ENCODE measurements at places on chromosomes 7 and 10.
A peak's percentile ranks its signal among the peaks of the same experiment; 100 is the strongest.

DNA sequence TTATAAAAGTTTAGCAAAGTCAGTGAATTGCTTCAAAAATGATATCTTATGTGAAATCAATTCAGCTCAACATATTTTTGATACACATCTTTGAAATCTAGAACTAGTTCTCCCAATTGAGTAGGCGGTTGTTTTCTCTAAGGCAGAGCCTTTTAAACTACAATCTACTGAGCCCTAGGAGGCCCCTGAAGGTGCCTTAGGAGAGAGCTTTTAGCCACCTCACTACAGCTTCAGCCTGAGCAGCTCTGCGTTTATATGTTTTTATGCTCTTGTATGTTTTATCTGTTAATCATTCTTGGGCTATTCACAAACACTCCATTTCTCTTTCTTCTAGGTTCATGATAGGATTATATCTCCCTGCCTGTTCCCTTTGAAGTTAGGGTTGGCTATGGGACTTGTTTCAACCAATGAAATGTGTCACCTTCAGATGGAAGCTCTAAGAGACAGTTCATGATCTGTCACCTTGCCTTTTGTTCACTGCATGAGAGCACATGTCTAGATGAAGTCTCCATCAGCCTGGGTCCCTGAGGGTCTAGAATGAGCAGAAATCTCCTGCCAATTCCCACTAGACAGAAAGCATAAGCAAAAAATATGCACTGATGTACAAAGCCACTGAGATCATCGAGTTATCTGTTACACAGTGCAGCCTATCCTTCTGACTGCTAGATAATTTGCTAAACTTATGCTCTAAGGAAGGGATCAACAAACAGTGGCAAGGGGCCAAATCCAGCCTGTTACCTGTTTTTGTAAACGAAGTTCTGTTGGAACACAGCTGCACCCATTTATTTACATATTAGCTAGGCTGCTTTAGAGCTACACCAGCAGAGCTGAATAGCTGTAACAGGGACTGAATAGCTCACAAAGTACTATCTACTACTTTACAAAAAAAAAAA, 128.5 kb upstream of the CDK1 start:
- no peak for DNase-seq

DNA sequence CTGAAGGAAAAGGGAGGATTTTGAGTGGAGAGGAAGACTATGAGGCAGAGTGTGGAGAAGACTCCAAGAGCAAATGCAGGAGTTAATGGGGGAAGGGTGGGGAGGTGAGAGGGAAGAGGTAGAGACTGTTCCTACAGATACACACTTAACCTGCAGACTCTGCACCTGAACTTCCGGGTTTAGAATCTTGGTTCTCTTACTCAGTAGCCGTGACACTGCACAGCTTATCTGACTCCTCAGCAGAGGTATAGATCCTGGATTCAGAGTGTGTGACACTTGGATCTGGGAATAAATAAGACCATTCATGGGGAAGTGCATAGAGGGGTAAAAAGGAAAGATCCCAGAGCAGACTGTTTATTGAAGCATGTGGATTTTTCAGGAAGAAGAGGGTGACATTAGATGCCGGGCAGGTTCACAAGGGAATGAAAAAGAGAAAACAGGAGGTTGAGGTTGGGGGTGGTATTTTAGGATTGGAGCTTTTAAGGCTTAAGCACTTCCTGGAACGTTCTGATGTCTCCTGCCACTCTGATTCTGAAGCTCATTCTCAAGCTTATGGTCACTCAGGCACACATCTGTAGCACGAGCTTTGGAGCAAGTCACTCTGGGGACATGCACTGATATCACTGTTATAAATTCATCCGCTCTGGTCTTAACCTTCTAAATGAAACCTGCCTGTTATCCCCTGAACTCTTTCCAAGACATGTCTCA, 5.7 kb upstream of the ZC3HAV1L start:
- no peak for DNase-seq

DNA sequence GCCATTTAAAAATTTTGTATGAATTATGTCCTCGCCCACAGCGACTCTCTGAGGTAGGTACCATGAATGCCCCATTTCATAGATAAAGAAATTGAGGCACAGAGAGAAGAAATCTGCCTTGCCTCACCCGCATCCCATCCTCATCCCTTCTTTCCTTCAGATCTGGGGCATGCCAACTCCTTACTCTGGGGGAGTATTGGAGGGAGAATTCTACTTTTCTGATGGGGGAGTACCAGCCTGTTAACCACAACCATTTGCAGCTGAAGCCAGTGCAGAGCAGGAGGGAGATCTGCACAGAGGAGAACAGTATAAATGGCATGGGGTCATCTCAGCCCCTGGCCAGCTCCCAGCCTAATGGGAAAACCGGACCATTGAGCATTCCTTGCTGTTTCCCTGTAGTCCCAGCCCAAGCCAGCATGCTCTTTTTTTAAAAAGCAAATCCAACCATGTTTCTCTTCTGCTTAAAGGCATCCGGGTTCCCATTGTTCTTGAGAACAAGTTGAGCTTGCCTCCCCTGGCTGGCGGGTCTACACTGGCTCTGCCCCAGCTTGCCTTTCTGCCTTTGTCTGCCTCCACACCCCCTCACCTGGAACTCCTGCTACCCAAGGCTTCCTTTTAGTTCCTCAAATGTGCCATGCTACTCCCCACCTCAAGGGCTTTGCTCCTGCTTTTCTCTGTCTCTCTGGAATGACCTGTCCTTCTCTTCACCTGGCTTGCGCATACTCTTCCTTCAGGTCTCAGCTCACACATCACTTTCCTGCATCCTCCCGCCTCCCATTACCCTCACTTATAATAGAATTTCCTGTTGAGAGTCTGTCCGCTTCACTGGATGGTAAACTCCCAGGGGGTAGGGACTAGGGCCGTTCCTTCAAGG, 8.8 kb upstream of the ZNF503 start:
- DNase-seq: no peak

- DNase-seq: no peak
These were observed 510.5 kb upstream of the AKR1E2 start for GRCh38 chr10:4315551-4315950.

- DNase-seq: no peak
These were observed 23.9 kb downstream of the KLF6 start for GRCh38 chr10:3761021-3761686.

DNA sequence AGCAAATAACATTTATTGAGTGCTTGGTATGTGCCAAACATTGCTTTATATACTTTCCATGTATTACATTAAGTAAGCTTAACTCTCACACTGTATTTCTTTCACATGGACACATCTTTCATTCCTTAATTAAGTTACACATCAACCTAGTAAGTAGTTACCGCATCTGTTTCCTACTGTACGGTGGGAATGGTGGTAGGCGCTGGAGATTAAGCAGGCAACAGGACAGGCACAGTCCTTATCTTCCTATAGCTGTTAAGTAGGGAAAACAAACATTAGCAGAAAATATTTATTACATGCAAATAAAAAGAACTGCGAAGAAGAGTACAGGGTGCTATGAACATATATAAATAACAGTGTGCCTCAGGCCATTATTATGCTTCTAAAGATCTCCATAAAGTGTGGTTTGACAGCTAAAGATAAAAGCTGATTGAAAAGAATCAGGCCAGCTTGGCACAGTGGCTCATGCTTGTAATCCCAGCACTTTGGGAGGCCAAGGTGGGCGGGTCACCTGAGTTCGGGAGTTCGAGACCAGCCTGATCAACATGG, 105.0 kb downstream of the SUGCT start:
- DNase-seq: no peak

GRCh38 chr10:43403911-43404703, 4.9 kb downstream of the HNRNPF start:
- no peak for DNase-seq

DNA sequence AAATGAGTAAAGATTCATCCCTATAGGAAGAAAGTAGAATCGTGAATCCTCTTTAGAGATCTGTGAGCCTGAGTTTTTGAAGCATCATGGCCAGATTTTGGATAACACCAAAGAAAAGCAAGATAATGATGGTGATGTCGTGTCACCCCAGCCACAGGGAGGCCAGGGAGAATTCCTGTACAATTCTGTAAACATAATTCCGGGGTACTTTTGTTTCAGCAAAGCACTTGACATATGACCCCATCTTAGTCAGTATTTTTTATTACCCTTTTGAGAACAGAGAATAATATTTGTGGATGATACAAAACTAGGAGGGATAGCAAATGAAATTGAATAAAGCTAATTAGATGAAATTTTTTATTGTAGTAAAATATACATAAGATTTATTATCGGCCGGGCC, 33.8 kb downstream of the NACAD start:
- DNase-seq: no peak

DNA sequence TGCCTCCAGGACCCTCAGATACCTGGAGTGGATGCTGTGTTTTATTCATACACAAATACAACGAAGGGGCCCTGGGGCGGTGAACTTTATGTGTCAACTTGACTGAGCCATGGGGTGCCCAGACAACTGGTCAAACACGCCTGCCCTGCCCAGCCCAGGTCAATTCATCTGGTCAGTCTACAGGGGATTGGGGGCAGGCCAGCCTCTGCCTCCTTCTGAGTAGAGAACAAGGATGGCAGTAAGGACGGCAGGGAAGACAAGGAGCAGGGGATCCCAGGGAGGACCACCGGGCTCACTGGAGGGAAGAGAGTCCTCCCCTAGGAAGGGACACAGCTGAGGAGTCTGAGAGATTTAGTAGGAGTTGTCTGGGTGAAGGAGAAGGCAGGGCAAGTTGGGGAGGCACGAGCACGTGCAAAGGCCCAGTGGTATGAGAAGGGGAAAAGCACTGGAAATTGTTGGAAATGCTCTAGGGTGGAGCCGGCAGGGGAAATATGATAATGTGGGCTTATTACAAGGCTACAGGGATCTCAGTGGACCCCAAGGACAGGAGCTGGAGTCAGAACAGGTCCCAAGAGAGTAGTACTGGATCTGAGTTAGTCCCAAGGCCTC, 63.4 kb downstream of the MYL10 start:
- no peak for DNase-seq

GRCh38 chr10:1399431-1400100, 337.8 kb downstream of the ADARB2 start:
- DNase-seq: no peak

DNA sequence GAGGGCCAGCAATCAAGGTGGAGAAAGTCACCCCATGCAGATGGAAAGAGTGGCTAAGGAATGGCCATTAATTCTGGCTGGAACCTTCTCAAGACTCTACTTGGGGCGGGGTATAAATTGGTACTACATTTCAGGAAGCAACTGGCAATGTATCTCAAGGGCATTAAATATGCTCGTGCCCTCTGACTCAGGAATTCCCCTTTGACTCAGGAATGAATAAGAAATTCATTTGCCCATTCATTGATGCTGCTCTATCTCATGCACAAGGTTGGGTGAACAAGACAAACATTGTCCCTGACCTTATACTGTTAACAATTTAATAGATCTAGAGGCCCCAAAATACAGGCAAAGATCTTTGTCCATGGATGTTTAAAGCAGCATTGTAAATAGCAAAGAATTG, 188.1 kb downstream of the MYOF start:
- no peak for DNase-seq

DNA sequence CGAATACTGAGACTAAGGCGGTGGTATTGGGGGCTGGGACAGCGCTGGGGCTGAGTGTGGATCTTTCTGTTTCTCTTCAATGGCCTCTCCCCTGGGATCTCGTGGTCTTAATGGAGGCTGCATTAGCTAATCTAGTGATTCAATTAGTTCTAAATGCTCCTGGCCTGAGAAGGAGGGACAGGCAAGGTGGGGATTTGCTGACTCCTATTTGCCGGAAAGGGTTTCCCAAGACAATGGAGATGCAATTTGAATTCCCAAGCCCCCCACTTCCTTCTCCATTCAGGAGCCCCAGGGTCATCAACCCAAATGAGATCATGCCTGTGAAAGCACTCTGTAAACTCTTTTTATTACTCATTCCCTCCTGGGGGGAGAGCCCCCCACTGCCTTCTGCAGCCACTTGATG, 111.7 kb upstream of the PLXNA4 start:
- no peak for DNase-seq

GRCh38 chr10:68871731-68872342, 29.3 kb upstream of the DDX50 start:
- DNase-seq: no peak

DNA sequence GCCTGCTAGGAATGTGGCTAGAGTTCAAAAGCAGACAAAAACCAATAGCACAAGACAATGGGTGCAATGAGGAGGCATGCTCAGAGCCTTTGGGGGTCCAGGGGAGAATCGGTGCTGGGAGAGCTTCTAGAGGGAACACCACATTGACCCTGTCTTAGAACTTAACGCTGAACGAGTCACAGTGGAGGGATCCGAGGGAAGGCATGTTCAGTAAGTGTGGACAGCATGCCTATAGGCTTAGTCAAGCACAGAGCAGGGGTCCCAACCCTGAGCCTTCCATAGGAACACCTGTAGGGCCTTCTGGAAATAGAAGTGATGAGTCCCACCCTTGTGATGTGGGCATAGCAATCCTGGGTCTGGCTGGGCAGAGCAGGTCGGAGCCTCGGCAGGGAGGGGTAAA, 148.7 kb downstream of the PKD1L1 start:
- no peak for DNase-seq

GRCh38 chr10:85647741-85648140, 718.9 kb downstream of the GRID1 start:
- no peak for DNase-seq

DNA sequence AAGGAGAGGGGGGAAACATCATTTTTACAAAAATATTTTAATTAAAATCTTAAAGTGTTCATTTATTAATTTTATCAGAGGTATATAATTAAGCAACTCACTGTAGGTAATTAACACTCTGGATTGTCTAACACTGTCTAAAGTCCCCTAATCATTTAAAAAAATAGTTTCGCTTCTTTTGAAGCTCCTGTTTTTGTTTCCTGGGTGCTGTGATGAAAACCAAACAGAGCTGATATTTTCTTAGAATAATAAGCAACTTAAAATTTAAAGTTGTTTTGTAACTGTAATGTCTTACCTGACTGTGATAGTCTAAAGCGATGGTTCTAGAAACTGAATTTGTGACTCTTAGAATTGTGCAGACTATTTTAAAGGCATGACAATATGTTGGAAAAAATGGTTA, 961.0 kb downstream of the GATA3 start:
- peak; percentile 49 for DNase-seq

DNA sequence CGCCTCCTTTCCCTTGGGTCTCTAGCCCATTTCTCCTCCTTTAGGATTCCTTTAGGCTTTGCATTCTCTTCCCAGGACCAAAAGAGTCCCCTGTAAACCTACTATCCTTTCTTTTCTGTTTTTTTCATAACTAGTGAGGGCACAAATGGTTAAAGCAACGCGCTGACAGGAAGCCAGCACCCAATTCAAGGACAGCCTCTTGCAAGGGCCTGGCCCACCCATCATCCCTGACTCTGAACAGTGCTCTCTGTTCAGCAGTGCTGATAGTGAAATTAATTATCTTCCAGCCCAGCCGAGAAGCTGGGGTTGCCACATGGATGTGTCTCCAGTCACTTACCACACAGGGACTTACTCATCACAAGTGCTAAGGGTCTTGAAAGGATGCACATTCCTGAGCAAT, 38.3 kb upstream of the RNF32 start:
- no peak for DNase-seq

DNA sequence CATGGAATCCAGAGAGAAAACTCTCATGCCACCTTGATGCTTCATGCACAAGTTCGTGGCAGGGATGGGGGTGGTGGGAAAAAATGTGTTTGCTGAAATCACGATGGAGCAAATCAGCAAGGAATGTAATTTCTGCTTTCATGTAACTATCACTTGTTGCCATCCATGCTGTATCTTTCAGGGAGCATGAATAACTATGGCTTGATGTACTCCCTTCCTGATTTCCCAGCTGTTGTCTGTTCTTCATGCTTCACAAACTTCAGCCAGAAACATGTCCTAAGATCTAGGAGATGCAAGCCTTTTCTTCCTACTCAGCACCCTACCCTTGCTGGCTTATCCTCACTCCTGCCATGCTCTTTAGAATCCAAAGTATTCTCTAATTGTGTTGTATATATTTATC, 64.0 kb downstream of the LRRC4 start:
- no peak for DNase-seq
